ENCODE measurements at places on chromosomes 5 and 9.

- DNase-seq: peak; percentile 58
Observed at GRCh38 chr9:111298731-111299598, 31.1 kb downstream of the OR2K2 start.

- no peak for DNase-seq
Observed at GRCh38 chr5:14086261-14086660, 56.9 kb upstream of the TRIO start.

DNA sequence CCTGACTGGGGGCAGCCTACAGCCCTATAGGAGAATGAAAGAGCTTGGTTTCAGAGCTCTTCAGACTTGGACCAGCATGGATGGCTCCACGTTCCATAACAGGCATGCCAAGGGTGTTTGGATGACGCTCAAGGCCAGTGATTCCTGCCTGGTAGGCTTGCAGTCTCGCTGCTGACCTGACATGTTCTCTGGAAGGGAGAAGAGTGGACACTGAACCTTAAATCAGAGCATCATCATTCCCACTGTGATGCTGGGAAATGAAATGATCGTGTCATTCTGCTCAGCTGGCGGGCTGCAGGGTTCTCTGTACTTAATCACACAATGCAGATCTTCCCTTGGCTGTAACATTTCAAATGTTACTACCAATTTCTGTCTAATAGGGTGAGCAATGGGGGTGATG lies 57.0 kb downstream of the CFAP90 start:
- no peak for DNase-seq

- no peak for DNase-seq
Observed at GRCh38 chr5:174411479-174411819, 312.9 kb upstream of the MSX2 start.

- DNase-seq: no peak
Observed at GRCh38 chr5:58149345-58149744, 310.5 kb downstream of the PLK2 start.

Data from CD4-positive, alpha-beta T cell treated with Interleukin-4 for 4 hours (primary cell).